A549 treated with Mapracorat at 1 μM for 4 hours (cell line): ENCODE measurements at places on chromosomes 11 and 22. TPM values are rescaled to one million over a fixed set of nuclear protein-coding genes. Genes with fewer than 3 reads are reported as not detected.

The HIC2 gene
- total RNA-seq: 2.3 to 3.2 TPM (median 2.9 TPM) in 5 replicates

The ARHGAP42 gene
- 4.3 to 5.6 TPM (median 5.1 TPM) in 5 replicates for total RNA-seq

The TREH gene
- total RNA-seq: not detected in 5 replicates

The AQP11 gene
- total RNA-seq: 0.94 to 1.7 TPM (median 1.6 TPM) in 5 replicates

The OMP gene
- total RNA-seq: not detected in 5 replicates

The RAB36 gene
- 7.0 to 8.4 TPM (median 7.8 TPM) in 5 replicates for total RNA-seq

The PHOX2A gene
- not detected in 5 replicates for total RNA-seq
